ENCODE measurements at places on chromosomes 4 and X. TPM values are rescaled to one million over a fixed set of nuclear protein-coding genes. Genes with fewer than 3 reads are reported as not detected.

- ATAC-seq: no peak
Observed at GRCh38 chrX:29487714-29488113, 727.6 kb upstream of the MAGEB2 start.

DNA sequence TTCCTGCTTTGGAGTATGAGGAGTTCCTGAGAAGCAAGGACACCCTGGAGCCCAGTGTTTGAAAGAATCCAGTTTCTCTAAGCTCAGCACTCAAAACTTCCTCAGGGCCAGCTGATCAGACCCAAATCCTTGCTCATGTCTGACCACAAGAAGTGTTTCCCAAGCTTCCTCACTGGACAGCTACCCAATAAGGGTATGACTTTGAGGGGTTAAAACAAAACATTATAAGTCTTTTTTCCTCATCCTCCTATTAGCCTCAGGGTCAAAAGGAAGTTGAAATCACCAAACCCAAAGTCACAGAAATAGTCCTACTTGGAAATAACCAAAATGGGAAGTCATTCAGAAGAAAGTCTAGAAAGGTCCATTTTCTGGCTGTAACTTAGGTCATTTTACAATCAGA, 13.7 kb downstream of the ZBTB33 start:
- no peak for ATAC-seq

DNA sequence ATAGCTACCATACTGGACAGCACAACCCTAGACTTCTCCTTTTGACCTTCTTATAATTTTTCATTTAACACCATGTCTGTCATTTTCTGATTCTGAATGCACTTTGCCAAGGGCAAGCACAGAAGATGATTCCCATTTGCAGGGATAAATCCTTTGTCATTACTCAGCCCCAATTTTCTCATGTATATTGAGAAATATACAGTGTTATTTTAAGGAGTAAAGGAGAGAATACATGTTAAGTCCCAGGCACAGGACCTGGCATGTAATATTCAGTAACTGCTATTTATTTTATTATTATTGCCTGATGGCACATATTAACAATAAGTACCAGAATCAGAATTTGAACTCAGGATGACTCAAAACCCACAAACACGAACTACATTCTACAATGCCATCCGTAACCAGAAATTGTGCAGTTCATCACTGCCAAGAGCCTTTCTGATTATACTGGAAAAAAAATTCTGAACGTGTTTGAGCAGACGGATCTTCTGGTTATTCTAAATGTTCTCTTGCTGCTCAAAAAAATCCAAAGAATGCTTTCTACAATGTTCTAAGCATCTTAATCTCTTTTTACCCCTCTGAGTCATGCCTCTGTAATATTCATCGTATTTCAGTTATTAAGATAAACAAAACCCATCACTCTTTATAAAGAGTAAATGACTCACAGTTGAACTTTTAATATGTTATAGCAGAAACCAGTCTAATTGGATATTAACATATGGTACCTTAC, 170.0 kb downstream of the MID1 start:
- ATAC-seq: no peak

- no peak for ATAC-seq
Observed at GRCh38 chrX:19776753-19777152, 110.6 kb downstream of the SH3KBP1 start.

DNA sequence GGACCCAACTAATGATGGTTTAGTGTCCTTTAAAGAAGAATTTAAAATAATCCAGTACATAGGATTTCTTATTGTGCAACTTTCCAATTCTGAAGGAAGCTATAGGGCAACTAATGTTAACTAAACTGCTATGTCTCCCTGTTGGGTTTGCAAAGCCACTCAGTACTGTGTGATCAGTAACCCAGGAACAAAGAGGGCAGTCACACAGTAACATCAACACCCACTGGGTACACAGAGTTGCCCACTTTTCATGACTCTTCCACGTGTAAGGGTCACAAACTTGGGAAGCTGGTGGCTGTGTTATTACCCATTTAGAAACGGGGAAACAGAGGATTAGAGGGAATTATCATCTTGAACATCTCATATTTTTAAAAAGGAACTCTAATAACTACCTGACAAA, 555.0 kb upstream of the DIPK2B start:
- ATAC-seq: no peak

DNA sequence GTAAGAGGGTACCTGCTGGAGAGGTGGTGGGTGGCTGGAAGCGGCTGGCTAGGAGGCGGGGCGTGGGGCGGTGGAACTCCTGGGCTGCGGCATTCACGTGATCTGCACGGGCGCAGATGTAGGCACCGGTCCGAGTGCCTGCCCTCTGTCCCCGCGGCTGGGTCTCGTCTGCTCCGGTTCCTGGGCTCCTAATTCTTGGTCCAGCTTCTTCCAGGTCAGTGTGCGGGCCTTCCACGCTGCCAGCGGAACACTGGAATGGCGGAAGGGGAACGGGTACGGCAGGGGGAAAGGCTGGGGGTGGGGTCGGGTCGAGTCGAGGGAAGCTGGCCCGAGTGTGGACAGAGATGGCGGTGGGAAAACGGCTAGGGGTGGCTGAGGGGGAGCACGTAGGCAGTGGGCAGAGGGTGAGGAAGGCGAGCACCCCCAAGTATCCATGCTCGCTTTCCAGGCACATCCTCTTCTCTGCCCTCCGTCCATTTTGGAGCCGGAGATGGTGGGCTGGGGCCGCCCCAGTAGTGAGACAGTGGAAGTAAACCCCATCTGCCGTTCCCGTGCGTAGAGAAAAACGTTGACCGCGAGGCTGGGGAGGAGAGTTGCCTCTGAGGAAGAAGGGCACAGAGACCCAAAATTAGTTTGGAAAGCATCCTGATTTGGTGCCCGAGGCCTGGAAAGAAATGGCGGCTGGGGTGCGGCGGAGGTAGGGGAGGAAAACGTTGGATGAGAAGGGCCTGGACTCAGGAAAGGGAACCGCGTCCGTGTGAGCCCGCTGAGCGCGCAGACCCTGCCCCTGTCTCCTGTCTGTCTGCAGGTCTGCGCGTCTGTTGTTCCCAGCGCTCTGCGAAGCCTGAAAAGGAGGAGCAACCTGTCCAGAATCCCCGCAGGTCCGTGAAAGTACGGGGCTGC, at the start of gene TCEAL4:
TCEAL4 (plus strand) TSS at position 105 of the 903 bp plus-strand sequence. CDS start 1,161 bp downstream, outside the sequence.
- peak; percentile 61 for ATAC-seq

TRAM1L1 gene
- total RNA-seq: 0.36 TPM

PDE6B gene
- 0.88 TPM for total RNA-seq
